ENCODE measurements at places on chromosomes 2 and 18.

- peak; percentile 91 for DNase-seq
Observed at GRCh38 chr2:10297959-10298531, 4.7 kb upstream of the HPCAL1 start.

DNA sequence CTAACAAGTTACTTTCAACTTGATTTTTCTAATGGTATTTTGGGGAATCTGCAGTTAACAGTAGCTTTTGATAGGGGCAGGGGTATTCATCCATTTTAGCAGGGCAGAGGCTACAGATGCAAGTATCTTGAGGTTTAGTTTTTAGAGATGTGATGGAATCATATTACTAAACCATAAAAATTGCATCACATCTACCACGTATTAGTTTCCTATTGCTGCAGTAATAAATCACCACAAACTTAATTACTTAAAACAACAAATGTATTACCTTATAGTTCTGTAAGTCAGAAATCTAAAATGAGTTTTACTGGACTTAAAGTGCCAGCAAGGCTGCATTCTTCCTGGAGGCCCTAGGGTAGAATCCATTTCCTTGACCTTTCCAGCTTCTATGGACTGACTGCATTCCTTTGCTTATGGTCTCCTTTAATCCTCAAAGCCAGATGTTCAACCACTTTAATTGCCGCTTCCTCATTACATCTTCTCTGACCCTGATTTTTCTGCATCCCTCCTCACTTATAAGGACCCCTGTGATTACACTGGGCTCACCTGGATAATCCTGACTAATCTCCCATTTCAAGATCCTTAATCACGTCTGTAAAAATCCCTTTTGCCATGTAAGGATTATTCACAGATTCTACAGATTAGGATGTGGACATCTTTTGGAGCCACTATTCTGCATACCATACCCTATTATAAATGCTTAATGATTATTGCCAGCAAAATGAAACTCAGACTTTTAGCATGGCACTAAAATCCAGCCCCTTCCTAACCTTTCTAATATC lies 21.9 kb upstream of the EXOC6B start:
- DNase-seq = no peak

DNA sequence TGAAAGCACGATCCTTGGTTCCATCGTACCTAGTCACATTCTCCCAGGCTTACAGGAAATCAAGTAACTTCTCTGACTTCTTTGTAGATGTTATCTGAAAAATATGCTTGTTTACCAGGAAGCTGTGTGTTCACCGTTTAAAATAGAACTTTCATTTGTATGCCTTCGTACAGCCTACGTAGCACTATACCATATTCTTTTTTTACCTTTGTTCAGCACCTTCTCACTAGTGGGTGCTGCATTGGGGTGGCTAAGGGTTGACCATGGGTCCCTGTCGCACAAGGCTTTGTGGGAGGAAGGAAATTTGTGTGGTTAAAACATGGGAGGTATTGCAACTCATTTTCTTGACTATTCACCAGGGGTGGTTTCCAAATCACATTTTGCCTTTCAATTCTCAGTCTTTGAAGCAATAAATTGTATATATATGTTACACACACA lies 16.6 kb downstream of the MALT1 start:
- DNase-seq = no peak

GRCh38 chr2:9941196-9941995 lies 10.1 kb upstream of the GRHL1 start:
- peak; percentile 79 for DNase-seq

- no peak for DNase-seq
Observed at GRCh38 chr2:204000446-204000845, 63.9 kb downstream of the ICOS start.

GRCh38 chr2:136242100-136242499 lies 124.2 kb upstream of the CXCR4 start:
- no peak for DNase-seq

GRCh38 chr2:119724656-119725485 lies 34.9 kb upstream of the PTPN4 start:
- DNase-seq = no peak

DNA sequence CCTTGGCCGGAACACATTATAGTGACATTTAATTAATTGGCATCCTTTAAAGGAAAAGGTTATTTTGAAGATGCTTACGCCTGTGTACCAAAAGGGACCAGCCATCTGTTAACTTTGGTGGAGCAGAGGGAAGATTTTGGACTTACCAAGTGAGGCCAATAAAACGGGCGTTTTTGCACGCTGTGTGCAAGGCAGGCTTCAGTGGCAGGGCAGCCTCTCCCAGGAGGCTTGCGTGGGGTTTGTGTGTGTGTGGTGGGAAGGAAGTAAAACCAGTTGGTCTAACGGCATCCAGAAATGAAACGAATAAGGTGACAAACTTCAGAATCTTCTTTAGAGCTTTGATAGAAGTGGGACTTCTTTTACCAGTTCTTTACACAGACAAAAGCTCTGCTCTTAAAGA lies 191.7 kb downstream of the PRKCE start:
- no peak for DNase-seq

GRCh38 chr2:131092458-131093005 lies 728 bp downstream of the FAM168B start:
- no peak for DNase-seq

DNA sequence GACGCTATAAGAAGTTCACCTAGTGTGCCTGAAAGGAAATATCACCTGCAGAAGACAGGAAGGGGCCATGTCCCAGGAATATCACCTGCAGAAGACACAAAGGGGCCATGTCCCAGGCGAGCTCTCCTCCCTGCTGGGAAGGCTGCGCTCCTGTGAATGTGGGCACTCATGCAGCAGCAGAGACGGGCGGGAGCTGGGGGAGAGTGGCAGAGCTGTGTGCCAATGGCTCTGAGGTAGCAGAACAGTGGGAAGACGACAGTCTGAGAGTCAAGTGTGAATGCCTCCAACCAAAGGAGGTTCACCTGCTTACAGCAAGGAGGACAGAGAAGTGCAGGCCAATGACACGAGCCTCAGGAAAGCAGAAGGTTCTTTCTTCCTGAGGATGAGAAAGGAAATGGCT lies 117.9 kb upstream of the SALL3 start:
- no peak for DNase-seq

DNA sequence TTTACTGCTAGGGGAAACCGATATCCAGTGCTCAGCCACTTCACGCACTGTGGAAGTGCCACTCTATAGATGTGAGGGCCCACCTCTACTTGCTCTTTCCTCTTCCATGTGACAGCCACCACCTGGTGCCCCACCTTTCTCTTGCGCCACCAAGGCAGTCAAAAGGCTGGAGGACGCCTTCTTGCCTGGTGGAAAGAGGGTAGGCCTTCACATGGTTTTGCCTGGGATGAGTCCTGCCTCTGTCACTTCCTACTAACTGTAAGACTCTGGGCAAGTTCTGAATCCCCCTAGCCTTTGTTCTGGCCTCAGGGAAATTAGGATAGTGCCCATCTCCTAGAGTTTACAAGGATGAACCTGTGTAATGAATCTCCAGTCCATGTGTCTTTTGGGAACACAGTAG lies 66.1 kb upstream of the ODC1 start:
- DNase-seq = no peak

GRCh38 chr2:181441670-181442069 lies 15.5 kb upstream of the ITGA4 start:
- no peak for DNase-seq

- peak; percentile 69 for DNase-seq
Observed at GRCh38 chr2:74003494-74004211, 18.9 kb downstream of the TET3 start.

DNA sequence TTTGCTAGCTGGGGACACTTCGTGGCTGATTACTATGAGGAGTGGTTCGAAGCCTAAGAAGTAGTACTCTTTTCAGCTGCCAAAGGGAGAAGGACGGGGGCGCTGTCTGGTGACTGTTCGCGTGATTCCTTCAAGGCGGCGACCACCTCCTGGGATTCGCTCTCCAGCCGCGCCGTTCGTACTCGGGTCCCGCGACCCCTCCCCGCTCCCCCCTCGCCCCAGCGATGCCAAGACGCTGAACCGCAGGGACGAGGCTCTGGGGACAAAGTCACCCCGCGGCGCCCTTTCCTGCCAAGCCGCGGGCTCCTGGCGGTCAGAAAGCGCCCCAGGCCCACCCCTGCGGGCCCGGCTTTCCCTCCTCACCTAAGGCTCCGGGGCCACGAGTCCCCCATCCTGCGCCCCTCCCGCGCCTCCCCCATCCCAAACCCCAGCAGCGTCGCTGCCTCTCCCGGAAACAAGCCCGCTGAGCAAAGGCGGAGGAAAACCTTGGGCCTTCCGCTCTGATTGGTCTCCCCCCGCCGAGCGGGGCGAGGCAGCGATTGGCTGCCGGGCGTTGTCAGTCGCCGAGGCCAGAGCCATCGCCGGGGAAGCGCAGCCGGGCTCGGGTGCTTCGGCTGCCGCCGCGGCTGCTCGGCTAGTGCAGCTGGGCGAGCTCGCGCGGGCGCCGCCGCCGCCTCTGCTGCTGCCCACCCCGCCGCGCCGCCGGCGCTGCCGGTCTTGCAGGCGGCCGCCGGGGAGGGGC lies 404.3 kb downstream of the XIRP2 start:
- DNase-seq = peak; percentile 99

GRCh38 chr2:186380805-186381204 lies 105.3 kb upstream of the ZC3H15 start:
- DNase-seq = no peak

DNA sequence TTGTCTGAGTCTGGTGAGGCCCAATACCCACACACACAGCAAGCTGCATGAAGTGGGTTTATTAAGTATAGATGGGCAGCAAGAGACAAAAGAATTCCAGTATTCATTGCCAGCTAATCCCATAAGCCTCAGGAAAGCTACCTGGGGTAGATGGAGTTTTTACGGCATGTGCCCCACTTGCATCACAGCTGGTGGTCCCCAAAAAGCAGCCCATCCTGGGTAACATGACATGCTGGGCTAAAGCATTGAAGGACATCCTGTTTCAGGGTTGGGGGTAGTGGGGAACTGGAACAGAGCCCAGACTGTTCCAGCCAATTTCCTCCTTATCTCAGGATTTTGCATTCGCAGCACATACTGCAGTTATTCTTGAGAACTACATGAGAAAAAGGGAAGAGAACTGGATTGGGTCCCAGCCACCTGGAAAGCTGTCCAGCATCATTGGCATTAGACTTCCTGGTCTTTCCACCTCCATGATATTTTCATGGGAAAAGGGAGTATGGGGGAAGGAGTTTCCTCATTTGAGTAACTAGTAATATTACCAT lies 240.1 kb upstream of the MMADHC start:
- DNase-seq = no peak

GRCh38 chr2:216498379-216499352 lies at the start of gene RPL37A:
Gene RPL37A (plus strand): TSS chr2:216498844. CDS start chr2:216498875, 31 bp downstream.
- peak; percentile 97 for DNase-seq

DNA sequence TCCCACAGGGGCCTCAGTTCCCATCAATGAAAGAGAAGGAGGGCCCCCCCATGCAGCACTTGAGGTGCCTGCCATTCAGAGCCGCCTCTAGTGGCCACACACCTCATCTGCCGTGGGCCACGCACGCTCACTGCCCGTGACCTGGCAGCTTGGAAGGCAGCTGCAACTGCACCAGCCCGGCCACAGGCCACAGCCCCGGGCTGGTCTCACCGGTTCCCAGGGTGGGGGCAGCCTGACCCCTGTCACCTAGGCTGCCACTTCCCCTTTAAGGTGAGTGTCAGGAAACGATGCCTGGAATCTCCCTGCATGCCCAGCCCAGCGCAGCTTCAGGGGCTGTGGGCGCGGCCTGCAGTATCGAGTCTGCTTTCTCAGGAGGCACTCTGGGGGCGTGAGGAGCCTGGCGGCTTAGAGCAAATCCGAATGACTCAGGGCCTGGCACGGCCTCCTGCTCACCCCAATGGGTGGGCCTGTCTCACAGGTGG lies 2.6 kb downstream of the MAB21L4 start:
- peak; percentile 73 for DNase-seq

- DNase-seq = no peak
Observed at GRCh38 chr2:216554755-216555154, 56.1 kb downstream of the RPL37A start.

DNA sequence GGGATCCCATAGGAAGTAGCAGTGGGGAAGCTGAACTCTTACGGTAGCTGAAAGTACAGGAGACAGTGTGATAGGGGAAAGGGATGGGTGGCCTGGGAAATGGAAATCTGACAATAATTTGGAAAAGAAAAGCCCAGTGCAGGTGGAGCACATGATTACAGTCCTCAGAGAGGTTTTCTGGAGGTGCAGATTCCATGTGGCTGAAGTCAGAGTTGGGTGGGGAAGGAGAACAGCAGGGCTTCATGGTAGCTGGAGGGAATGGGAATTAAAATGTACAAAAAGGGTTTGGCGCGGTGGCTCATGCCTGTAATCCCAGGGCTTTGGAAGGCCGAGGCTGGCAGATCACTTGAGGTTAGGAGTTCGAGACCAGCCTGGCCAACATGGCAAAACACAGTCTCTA lies 12.2 kb downstream of the HRH4 start:
- no peak for DNase-seq

- no peak for DNase-seq
Observed at GRCh38 chr2:152466980-152467676, 132.2 kb downstream of the FMNL2 start.

GRCh38 chr18:67980241-67980640 lies 463.7 kb upstream of the DSEL start:
- DNase-seq = no peak

DNA sequence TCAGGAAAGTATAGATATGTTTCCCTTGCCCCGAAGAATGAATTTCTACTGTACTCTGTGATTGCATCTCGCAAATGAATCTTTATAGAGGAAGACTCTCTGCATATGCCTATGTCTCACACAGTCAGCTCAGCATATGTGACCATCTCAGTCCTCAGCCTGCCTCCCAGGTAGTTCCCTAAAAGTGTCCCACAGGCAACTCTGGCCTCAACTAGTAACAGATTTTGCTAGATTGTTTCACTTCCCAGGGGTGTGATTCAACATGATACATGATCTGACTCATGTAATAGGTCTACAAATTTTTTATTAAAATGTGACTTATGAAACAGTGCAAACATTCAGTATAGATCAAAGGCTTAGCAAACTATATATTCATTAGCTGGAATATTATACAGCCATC lies 296.6 kb upstream of the CRIM1 start:
- DNase-seq = no peak

DNA sequence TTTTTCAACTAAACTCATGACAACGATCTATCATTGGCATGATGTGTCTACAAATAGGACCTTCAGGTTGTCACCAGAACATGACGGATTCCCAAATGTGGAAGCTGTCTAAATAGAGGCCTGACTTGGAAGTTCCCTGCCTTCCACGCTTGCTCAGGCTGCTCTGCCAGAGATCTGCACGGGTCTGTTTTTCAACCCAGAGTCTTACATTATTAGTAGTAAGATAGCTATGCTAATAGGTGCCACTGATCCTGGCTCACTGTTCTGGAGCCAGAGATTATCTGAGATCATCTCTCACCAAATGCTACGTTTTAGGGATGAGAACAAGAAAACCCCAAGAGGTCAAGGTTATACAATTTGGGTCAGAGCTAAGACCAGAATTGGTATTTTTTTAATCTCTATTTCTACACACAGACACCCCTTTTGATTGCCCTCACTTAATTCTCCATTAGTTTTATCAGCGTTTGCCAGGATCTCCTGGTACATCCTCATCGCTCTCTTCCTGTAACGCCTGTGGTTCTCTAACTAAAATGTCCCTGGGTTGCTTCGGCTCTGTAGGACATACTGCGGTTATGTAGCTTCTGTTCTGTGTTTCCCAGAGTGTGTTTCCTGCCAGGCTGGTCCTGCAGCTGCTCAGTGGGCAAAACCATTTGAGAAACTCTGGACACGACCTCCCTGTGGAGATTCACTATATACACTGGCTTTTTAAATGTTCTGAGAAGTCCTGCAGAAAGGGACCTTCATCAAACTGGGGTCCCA lies 5.7 kb downstream of the CDC42EP3 start:
- no peak for DNase-seq

Data from AG20443 (cell line).